ENCODE measurements at places on chromosomes 2 and 18. TPM values are rescaled to one million over a fixed set of nuclear protein-coding genes. Genes with fewer than 3 reads are reported as not detected.

- no peak for DNase-seq
These were observed 2.0 kb downstream of the WDR35 start for GRCh38 chr2:19987936-19988335.

DNA sequence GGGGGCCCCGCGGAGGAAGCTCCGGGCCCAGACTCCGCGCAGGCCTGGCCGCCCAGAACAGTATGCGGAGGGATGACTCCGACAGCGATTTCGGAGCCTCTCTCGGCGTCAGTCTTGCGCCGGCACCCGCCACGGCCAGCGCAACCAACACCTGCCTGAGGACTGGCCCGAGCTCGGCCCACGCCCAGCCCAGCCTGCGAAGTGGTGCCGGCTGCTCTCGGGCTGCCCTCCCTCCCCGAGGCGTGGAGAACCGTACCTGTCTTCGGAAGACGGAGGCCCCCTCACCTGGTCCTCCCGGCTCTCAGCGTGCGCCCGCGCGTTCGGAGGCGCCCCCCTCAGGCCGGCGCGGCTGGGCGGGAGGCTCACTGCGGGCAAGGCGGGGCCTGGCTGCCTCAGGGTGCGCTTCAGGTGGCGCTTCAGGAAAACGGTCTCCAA lies at the start of gene M1AP:
Gene M1AP (minus strand): TSS at position 322 of the 435 bp plus-strand sequence. CDS start 8,055 bp downstream, outside the sequence.
- no peak for DNase-seq

The CYP26B1 gene
- polyA plus RNA-seq = 5.5 TPM

GRCh38 chr2:206392118-206392517 lies 51.2 kb upstream of the ADAM23 start:
- no peak for DNase-seq
